Activated naive CD8-positive, alpha-beta T cell treated with anti-CD3 and anti-CD28 coated beads, Interleukin-2, amount 10 ng/mL, durations not matched to agents 7 days and 5 days (primary cell): ENCODE measurements at places on chromosomes 7 and 10.

GRCh38 chr7:39349452-39350123 is 216.6 kb upstream of the YAE1 start:
- DNase-seq, result no peak

- DNase-seq, result no peak
These were observed 60.5 kb downstream of the CCNY start for GRCh38 chr10:35396560-35397434.

- no peak for DNase-seq
These were observed 89.9 kb downstream of the DNAJB6 start for GRCh38 chr7:157426463-157427301.

- no peak for DNase-seq
These were observed 1301.5 kb upstream of the SORCS1 start for GRCh38 chr10:108465871-108466641.

DNA sequence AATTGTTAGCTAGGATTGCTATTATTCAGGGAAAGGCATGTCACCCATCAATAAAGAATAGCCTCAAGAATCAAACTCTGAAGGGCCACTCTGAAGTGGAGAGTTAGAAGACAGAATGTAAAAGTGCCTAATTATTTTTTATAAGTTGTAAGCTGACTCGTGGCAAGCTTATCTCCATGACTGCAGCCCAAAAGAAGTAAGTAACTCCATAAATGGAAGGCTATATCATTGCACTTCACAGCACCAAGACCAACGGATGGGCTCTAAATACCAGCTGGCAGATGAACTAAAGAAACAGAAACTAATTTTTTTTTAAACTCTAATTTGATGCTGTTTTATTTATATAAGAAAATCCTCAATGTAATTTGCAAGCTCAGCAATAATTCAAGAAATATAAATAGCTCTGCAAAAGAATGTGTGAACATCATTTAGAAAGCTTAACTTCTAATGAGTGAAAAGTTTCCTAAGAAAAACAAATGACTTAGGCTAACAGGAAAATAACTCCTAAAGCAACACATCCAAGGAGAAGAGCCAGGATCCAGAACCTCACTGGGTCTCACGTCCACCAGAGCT is 165.5 kb downstream of the SNX13 start:
- DNase-seq, result no peak

- no peak for DNase-seq
These were observed 127.8 kb downstream of the TMEM26 start for GRCh38 chr10:61325223-61325960.
